ENCODE measurements at places on chromosomes 4 and X. TPM values are rescaled to one million over a fixed set of nuclear protein-coding genes. Genes with fewer than 3 reads are reported as not detected.

The ATOH1 gene
- not detected for total RNA-seq

The TCP11X2 gene
- total RNA-seq, result not detected

The SSX2 gene
- not detected for total RNA-seq

The DHRSX gene
- 17.5 TPM for total RNA-seq

The ITIH6 gene
- total RNA-seq, result not detected

The SHROOM4 gene
- total RNA-seq, result 27.8 TPM
